ENCODE measurements at places on chromosomes 6 and 20.

DNA sequence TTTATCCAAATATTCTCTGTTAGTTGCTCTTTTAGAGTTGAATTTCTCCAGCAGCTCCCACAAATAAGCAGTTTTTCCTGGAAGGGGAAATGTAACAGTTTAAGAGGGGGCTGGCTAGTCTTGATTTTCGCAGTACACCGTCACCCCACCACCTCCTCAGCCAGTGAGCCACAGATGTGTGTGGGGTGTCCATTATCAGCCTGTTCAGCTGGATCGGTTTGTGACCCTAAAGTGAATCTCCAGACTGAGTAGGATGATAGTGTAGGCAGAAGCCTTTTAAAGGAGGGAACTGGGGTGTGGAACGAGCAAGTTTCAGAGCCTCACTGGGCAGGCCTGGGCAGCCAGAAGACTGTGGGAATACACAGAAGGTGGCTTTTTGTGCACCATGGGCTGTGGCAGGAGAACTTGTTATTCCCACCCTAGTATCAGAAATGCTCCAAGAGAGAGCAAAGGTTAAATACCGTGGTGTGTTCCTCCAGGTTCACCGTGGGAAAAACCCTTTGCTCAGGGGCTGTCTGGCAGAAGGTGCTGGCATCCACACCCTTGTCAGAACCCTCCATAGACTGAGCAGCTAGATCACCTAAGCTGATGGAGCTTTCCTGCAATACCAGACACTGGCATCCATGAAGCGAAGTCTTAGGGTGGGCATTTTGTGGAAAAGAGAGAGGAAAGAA lies 230.9 kb upstream of the MOCS1 start:
- no peak for DNase-seq

DNA sequence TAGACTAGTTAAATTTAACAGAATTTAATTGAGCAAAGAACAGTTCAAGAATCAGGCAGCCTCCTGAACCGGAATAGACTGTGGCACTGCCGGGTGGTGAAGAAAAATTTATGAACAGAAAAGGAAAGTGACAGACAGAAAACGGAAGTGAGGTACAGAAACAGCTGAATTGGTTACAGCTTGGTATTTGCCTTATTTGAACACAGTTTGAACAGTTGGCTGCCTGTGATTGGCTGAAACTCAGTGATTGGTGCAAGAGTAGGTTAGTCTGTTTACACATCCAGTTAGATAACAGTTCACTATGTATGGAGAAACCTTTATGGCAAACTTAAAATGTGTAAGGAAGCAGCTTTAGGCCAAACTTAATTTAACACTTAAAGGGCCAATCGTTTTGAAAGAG lies 116.0 kb upstream of the CITED2 start:
- DNase-seq = no peak

- DNase-seq = no peak
Observed at GRCh38 chr6:31727717-31728671, 1.1 kb downstream of the DDAH2 start.

DNA sequence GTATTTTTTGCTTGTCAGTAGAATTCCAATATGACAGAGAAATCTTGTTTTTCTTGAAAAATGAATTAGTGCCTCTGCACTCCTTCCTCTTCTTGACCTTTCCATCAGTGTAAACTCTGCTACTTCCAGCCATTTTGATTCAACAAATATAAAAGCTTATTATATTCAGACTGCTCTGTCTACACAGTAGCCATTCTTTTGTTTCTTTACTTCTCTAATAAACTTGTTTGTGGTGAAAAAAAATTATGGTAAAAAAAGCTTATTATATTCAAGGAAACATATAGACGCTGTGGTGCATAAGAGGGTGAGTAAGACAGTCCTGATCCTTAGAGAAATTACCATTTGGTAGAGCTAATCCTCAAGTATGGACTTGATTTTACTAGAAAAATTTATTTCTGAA lies 11.6 kb downstream of the CAGE1 start:
- no peak for DNase-seq

DNA sequence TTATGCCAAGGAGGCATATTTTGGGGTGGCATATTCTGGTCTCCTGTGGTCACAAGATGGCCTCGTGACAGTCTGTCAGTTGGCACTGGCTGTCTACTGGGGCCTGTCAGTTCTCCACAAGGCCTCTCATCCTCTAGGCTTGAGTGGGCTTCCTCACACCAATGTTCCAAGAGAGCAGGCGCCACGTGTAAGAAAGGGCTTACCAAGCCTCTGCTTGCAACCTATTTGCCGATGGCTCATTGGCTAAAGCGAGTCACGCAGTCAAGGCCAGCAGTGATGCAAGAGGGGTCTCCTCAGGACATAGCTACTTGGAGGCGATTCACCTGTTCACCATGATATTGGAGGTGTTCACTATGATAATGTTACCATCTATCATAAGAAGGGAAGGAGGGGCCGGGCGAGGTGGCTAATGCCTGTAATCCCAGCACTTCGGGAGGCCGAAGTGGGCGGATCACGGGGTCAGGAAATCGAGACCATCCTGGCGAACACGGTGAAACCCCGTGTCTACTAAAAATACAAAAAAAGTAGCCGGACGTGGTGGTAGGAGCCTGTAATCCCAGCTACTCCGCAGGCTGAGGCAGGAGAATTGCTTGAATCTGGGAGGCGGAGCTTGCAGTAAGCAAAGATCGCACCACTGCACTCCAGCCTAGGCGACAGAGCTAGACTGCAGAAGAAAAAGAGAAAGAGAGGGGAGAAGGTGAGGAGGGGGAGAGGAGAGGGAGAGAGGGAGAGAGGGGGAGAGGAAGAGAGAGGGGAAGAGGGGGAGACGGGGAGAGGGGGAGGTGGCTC lies 35.3 kb downstream of the C6orf52 start:
- DNase-seq = no peak

GRCh38 chr6:70985156-70985555 lies 28.3 kb upstream of the B3GAT2 start:
- DNase-seq = no peak

GRCh38 chr6:110053395-110054240 lies 75.5 kb downstream of the GPR6 start:
- DNase-seq = no peak

GRCh38 chr6:95959261-95959660 lies 56.5 kb upstream of the FUT9 start:
- DNase-seq = no peak

DNA sequence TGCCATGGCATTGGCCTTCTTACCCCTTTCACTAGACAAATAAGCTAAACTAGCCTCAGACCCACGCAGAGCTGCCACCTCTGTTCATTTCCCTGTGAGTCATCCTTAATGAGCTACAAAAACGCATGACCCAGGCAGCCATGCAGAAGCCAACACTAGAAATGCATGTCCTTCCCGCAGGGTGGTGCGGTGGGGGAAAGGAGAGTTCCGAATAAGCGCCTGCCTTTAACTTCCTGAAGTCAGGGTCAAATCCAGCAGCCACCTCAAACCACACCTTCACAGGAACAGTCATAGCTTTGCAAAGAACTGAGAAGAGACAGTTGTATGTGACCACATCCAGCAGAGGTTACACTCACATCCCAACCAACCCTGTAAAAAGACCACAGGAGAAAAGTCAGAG lies 40.4 kb downstream of the IRF4 start:
- no peak for DNase-seq

DNA sequence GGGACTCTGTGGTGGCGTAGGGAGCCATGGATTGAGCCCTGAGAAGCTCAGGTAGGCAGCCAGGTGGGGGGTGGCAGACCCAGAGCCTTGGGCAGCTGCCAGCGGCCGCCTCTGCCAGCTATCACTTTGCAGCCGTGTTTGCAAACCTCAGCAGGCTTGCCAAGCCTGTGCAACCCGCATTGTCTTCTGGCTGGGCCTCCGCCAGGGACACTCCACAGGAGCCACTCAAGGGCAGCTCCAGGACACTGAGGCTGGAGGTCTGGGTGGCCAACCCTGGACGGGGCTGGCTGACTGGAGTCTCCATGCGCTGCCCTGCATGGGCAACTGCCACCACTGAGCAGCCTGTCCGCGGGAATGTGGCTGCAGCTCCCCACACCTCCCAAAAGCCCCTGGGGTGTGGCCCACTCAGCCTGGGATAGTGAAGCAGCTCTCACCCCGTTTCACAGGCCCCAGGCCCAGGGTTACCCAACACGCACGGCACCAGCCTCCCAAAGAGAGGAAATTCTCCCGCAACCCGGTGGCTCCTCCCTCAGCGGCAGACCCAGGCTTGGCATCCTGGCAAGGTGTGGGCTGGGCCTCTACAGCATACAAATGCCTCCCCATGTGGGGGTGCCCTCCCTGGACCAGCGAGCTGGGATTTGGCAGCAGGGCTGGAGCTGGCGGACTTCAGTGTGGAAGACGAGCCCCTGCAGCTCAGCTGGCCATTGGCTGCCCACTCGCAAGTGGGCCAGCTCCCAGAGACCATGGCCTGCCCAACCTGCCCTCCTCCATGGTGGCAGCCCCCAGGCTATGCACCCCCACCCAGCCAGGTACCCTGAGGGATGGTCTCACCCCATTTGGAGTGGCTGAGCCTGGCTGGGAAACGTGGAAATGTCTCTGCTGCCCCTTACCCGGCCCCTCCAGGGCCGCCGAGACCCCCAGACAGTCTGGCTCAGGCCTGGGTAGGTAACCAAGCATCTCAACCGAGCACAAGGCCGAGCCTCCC lies 2.9 kb downstream of the CHRNA4 start:
- DNase-seq = no peak

GRCh38 chr6:79034865-79035264 lies 43.2 kb downstream of the PHIP start:
- DNase-seq = no peak

DNA sequence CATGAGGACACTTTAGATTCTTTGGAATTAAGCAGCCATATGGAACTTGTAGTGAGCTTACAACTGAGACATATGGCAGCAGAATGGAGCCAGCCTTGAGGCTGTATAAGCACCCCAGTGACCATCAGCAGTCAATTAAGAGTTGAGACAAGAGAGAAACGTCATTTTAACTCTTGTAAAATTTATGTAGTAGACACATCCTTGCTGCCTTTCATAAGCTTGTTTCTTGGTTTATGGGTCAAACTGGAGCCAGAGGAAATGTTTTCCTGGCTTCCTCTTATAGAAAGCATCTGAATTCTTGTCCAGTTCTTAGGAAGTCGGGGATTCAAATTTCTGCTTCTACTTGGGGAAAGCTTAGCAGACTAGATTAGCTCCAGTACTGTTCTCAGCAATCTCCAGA lies 745.1 kb upstream of the MARCKS start:
- DNase-seq = no peak

DNA sequence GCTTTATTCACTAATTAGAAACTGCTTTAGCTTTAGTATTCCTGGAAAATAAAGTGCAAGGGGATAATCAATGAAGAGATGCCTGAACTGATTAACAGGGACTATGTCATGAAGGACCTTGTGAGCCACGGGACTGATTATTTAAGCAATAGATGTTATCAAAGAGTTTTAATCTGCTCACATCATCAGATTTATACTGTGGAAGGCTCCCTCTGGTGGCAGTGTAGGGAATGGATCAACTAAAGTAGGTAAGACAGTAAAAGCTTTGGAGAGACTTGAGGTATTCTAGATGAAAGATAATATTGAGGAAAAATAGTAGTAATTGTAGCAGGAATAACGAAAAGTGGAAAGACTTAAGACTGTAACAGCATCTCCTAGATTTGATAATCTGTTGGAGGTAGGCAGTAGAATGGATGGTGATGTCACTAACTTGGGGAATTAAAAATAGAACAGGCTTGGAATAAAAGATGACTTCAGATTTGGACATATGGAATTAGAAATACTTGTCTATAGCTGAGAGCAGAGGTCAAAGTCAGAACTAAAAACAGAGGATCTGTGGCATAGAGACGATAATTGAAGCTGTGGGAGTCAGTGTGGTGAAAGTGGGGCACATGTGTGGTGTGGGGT lies 80.3 kb upstream of the HTR1E start:
- no peak for DNase-seq

DNA sequence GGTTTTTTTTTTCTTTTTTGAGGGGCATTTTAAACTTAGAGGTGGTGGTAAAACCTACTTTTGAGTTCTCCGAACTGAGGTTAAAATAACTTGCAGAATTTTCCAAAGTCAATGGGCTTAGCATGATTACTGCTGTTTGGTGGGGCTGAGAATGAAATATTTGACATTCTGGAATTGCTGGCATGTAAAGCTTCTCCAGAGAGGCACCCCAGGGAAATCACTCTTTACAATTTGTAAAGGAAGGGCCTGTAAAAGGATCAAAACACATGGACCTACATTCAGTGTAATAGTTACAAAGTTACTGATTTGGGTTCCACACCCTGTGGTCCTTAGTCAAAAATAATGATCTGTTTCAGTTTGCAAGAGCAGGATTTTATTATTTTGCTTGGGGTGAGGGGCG lies 5.5 kb downstream of the FAM217B start:
- DNase-seq = no peak

GRCh38 chr6:31120151-31120915 lies at the start of gene CDSN:
TSS of gene CDSN (minus strand) at chr6:31120446. CDS start at chr6:31120419, 27 bp downstream.
- no peak for DNase-seq

DNA sequence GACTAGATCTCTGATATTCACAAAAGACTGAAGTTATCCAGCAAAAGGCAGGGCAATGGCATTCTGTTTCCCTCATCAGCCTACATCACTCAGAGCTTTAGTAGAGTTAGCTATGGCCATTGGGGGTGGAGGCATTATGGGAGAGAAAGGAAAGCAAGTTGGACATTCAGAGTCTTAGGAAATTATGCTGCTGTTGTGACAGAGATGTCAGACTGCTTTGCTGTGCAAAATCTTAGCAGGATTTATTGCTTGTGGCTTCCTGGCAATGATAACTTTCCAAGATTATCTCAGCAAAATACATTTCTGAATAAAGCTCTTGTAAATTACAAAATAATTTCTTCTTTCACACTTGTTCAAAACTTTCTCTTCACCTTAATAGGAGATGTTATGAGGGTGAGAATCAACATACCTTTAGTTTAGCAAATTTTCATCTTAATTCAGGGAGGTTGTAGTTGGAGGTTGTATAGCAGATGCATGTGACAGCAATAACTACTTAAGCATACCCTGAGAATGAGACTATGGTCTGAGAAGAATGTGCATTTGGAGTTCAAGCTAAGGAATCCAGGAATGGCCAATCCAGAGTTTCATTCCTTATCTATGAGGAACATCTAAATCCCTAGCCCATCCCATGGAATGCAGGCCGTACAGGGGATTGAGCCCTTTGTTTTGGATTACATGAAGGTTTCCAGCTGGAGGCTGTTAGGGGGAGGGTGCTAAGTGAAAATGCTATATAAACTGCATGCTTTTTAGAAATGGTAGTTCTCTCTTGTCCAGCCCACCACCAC lies 179.8 kb downstream of the HAO1 start:
- DNase-seq = no peak

- DNase-seq = no peak
Observed at GRCh38 chr6:73209117-73209516, 16.2 kb downstream of the KHDC1L start.

DNA sequence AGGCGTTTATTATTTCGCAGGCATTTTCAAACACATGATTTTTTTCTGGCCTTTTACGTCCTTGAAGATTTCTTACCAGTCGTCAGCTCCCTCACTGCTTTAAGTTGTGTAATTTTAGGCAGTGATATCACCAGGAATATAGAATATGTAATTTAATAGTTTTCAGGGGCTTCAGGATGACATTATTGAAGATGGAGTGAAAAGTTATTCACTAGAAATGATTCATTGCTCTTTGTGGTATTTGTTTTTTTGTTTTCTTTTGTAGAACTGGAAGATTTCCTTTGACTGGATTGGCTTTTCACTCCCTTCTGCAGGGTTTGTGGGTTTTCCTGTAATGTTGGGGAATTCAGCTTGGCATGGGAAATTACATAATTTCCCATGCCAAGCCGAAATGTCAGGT lies 2.0 kb downstream of the LRRC1 start:
- DNase-seq = no peak

Data from ascending aorta (tissue), 2 donors.